Mesothelial cell of epicardium (in vitro differentiated cells): ENCODE measurements at places on chromosomes 5 and 9. TPM values are rescaled to one million over a fixed set of nuclear protein-coding genes. Genes with fewer than 3 reads are reported as not detected.

Gene SLC4A9
- 1.8 to 2.5 TPM (median 2.2 TPM) in 3 replicates for total RNA-seq

Gene PPIC
- 44.8 to 50.0 TPM (median 44.9 TPM) in 3 replicates for total RNA-seq

Gene STXBP1
- 94.9 to 112 TPM (median 105 TPM) in 3 replicates for total RNA-seq

- DNase-seq = no peak
Measured at GRCh38 chr9:31608416-31608815, 776.0 kb upstream of the ACO1 start.

DNA sequence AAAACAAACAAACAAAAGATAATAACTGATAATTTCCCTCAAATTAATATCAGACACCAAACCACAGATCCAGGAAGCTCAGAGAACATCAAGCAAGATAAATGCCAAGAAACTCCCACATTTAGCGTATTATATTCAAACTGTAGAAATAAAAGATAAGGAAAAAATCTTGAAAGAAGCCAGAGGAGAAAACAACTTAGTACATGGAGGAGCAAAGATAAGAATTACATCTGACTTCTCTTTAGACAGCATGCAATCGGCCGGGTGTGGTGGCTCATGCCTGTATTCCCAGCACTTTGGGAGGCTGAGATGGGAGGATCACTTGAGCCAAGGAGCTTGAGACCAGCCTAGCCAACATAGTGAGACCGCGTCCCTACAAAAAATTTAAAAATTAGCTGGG, 17.2 kb upstream of the MLANA start:
- no peak for DNase-seq

DNA sequence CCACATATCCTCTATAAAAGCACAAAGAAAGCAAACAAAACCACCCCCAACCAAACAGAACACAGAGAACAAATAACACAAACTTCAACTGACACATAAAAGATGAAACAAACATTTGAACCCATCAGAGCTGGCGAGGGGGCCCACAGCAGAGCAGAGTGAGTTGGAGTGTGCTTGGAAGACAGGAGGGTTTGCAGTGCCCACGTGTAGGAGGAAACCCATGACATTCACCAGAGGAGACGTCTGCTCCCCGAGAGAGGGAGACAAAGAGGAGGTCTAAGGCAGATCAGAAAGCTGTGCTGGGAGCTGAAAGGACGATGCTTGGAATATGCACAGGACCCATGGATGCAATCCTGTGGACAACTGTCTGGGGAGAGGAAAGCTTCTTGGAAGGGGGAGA, 27.0 kb downstream of the MRPL36 start:
- DNase-seq = no peak

DNA sequence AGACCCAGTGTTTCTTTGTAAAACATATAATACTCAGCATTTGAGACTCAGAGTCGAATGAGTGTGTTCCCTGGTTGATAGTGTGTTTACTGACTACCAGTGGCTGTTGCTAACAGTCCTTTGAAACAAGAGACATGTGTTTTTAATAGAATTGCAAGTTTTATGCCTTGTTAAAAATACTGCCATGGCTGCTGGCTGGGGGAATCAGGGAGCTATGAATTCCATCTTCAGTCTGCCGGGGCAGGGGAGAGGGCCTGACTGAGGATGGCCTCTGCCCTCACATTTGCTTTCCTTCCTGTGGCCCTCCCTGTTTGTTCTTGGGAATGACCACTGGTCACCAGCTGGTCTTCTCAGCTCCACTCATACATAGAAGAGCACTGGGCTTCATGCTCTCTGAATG, 63.8 kb downstream of the PDZD2 start:
- DNase-seq = no peak

DNA sequence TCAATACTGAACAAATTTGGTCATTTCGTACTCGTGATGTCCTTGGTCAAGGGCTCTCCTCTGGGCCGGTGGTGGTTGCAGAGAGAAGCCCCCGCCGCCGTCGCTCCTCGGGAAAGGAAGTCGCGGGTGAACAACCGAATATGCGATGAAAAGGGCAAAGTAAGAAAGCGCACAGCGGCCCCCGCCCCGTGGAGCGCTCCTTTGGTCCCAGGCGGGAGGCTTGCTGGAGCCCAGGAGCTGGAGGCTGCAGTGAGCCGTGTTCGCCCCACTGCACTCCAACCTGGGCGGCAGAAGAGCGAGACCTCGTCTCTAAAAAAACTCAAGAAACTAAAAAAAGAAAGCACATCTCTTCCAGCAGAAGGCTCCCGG, 108.4 kb upstream of the LARP1 start:
- DNase-seq = no peak

- no peak for DNase-seq
Measured at GRCh38 chr5:51345106-51345505, 38.1 kb upstream of the ISL1 start.

GRCh38 chr5:165622864-165623536, 2117.6 kb downstream of the MAT2B start:
- DNase-seq = no peak

GRCh38 chr5:159543326-159543725, 213.0 kb upstream of the IL12B start:
- no peak for DNase-seq

DNA sequence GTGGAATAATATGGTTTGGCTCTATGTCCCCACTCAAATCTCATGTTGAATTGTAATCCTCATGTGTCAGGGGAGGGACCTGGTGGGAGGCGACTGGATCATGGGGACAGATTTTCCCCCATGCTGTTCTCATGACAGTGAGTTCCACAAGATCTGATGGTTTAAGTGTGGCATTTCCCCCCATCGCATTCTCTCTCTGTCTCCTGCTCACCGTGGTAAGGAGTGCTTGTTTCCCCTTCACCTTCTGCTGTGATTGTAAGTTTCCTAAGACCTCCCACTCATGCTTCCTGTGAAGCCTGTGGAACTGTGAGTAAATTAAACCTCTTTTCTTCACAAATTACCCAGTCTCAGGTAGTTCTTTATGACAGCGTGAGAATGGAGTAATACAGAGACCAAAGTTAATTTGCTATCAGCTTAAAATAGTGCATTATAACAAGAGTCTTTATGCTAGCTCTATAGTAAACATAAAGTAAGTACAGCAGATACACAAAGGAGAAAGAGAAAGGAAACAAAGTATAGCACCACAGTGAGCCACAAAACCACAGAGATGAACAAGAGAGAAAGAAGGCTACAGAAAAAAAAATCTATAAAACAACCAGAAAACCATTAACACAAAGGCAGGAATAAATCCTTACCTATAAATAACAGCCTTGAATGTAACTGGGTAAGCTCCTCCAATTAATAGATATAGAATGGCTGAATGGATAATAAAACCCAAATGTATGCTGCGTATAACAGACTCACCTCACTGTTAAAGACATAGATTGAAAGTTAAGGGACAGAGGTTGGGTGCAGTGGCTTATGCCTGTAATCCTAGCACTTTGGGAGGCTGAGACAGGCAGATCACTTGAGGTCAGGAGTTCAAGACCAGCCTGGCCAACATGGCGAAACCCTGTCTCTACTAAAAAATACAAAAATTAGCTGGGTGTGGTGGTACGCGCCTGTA, 39.7 kb downstream of the RAPGEF6 start:
- DNase-seq = no peak

DNA sequence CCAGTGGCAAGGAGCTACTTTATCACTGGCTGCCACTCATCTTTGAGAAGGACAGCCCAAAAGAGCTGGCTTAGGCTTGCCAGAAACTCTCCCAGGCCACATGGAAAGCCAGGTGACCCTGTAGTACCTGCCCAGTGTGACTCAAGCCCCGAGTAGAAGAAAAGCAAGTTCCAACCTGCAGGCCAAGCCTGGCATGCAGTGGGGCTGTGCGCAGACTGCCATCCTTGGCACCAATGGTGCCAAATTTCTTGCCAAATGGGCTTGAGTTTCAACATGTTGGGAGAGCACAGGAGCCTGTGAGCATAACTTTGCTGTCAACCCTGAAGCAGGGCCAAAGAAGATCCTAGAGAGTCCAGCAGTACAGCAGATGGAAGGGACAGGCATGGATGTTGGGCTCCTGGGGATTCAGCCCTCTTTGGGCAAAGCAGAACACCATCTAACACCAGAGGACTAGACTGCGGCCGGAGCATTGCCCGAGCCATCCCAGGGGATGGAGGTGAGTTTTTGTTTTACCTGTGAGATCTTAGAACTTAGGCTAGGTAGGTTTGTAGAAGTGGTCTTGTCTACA, 27.3 kb upstream of the SHB start:
- DNase-seq = no peak

- DNase-seq = no peak
Measured at GRCh38 chr9:21558615-21559401, 76.7 kb upstream of the IFNE start.

DNA sequence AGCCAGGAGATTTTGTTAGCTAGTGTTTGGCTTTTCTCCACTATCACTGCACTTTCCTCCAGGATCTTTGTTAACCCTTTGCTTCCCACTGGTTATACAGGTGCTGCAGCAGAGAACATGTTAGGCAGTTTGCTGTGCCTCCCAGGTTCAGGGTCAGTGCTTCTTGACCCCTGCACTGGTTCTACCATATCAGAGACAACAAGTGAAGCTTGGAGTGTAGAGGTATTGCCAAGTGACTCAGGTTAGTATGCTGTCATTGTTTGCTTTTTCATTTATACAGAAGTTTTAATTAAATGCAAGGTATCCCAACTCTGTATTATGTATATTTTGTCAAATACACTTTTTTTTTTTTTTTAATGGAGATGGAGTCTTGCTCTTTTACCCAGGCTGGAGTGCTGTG, 68.4 kb downstream of the GAPVD1 start:
- DNase-seq = no peak
